ENCODE measurements at places on chromosomes 7 and 10. TPM values are rescaled to one million over a fixed set of nuclear protein-coding genes. Genes with fewer than 3 reads are reported as not detected.

DNA sequence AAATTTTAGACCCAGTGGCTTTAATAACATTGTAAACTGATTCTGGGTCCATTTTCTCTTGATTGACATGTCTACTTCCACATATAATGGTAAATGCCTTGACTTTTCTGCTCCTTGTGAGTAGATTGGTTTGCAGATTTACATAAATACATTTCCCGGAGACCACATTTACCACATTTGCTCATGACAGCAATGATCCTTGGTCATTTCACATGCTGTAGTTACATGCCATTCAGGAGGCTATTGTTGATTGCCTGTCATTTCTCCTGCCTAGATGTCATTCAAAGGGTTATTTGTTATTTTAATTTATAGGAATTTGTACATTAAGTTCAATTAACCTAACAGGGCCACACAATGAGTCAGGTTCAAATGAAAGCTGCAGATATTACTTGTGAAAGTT is 280.5 kb downstream of the CNTNAP2 start:
- H3K27me3 ChIP-seq, result no peaks in the 10 kb centered on the region
- no peak overlapping the region for H3K27ac ChIP-seq
- H3K4me3 ChIP-seq, result no peak overlapping the region
- H3K36me3 ChIP-seq, result no peaks in the 10 kb centered on the region
- H3K4me1 ChIP-seq, result no peaks in the 10 kb centered on the region

Gene FAM171A1
- total RNA-seq, result 50.9 TPM

Gene PTF1A
- total RNA-seq, result not detected

GRCh38 chr10:95423164-95424005 is 132.6 kb upstream of the PDLIM1 start:
- no peaks in the 10 kb centered on the region for H3K4me1 ChIP-seq
- no peak for DNase-seq
- H3K36me3 ChIP-seq, result no peaks in the 10 kb centered on the region
- H3K27me3 ChIP-seq, result no peaks in the 10 kb centered on the region

- DNase-seq, result no peak
- no peak overlapping the region for H3K27ac ChIP-seq
- H3K36me3 ChIP-seq, result no peaks in the 10 kb centered on the region
- no peaks in the 10 kb centered on the region for H3K27me3 ChIP-seq
Observed at GRCh38 chr7:75649462-75649861, 89.3 kb downstream of the HIP1 start.

GRCh38 chr7:3042861-3043489 is 692 bp downstream of the CARD11 start:
- no peaks in the 10 kb centered on the region for H3K36me3 ChIP-seq
- no peaks in the 10 kb centered on the region for H3K4me1 ChIP-seq
- H3K27ac ChIP-seq, result no peak overlapping the region
- no peaks in the 10 kb centered on the region for H3K27me3 ChIP-seq
- DNase-seq, result peak; percentile 55

DNA sequence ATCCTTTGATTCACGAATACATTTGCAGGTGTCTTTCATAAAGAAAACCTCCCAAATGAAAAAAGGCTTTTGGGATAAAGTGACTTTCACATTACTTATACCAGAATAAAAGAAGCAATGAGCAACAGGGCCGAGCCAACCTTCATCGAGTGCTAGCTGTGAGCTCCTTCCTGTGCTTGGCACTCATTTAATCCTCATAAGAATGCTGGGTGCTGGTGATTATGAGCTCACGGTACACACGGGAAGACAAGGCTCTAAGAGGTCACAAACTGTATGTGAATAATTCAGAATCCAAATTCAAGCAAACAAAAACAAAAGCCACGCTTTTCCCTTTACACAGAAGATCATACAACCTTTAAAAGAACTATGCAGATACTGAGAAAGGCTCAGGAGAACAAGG is 156.2 kb downstream of the COBL start:
- no peak for DNase-seq
- H3K27me3 ChIP-seq, result no peaks in the 10 kb centered on the region
- no peaks in the 10 kb centered on the region for H3K4me1 ChIP-seq
- H3K36me3 ChIP-seq, result no peaks in the 10 kb centered on the region
- no peak overlapping the region for H3K27ac ChIP-seq
- no peak overlapping the region for H3K4me3 ChIP-seq

Measured in colonic mucosa (tissue), 4 donors.